ENCODE measurements at places on chromosomes 6 and 20.

DNA sequence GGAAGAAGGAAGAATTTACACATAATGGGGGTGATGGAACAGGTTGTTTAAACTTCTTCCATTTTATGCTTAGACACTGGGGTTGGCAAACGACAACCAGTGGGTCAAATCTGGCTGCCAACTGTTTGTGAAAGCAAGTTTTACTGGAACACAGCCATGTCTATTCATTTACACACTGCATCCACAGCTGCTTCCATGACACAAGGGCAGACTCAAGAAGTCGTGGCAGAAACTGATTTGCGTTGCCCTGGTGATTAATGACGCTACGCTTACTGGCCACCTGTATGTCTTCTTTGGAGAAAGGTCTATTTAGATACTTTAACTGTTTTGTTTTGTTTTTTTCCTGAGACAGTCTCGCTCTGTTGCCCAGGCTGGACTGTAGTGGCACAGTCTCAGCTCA is 19.0 kb downstream of the CTCFL start:
- no peak for DNase-seq

- DNase-seq: no peak
Observed at GRCh38 chr20:36854348-36855240, 21.3 kb upstream of the TLDC2 start.

- no peak for DNase-seq
Observed at GRCh38 chr20:17807651-17808050, 107.9 kb downstream of the BANF2 start.

GRCh38 chr6:167660944-167661551 is 165.7 kb upstream of the AFDN start:
- no peak for DNase-seq

GRCh38 chr6:46138281-46138680 is 8.5 kb downstream of the ENPP4 start:
- no peak for DNase-seq

DNA sequence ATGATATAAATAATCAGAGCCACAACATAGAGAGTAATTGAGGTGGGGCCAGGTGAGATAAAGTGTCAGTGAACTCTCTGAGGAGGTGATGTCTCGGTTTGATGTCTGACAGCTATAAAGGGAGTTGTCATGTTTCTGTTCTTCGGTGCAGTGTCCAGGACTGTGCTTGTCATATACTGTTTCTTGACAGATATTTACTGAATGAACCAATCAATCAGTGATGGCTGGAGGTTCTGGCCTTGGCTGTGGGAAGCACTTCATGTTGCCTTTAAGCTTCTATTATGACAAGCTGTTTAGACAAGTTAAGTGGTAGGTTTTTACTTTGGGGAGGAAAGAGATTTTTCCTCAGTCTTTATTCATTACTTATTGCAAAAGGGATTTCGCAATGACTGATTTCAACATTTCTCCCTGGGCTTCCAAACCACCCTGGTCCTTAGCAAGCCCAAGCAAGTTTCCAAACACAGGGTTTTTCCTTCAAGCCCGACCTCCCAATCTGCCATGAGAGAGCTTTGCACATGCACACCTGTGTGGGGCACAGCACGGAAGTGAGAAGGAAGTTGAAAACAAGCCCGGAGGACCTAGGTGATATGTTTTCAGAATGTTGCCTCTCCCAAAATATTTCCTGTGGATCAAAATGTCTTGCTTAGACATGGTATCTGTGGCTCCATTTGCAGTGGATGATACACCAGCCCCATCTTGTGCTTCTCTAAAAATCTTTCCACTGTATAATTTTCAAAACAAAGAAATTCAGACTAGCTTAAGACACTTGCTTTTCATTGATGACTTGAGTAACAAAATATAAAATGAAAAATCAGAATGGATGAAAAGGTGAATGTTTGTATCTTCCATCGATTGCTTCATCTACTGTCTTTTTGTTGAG is 567.3 kb upstream of the BTBD3 start:
- DNase-seq: no peak

- DNase-seq: peak; percentile 53
Observed at GRCh38 chr6:30013291-30013922, 47.7 kb upstream of the POLR1H start.

- no peak for DNase-seq
Observed at GRCh38 chr6:19158586-19158985, 678.6 kb upstream of the ID4 start.

DNA sequence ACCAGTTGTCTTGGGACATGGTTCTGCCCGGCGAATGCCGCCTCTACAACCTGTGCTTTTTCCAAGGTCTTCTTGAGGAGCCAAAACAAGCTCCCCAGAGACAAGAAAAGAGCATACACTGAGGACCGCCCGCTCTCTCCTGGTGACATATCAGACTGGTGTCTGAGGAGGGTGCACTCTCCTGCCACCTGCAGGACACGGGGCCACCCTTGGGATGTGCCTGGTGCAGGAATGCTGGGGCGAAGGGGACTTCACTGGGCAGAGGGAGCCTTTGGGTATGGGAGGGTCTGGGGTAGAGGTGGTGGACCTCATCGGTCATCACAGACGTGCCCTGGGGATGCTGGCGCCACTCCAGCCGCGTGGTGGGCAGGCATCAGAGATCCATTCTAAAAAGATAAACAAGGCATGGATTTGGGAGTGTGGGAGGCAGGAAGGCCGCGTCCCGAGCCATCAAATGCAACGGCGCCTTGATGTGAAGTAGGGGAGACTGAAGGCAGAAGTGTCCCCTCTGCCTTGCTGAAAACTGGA is 163.3 kb downstream of the CD83 start:
- peak; percentile 24 for DNase-seq

- no peak for DNase-seq
Observed at GRCh38 chr6:50927800-50928199, 109.1 kb downstream of the TFAP2B start.

- no peak for DNase-seq
Observed at GRCh38 chr6:168827586-168827871, 386.5 kb downstream of the SMOC2 start.

DNA sequence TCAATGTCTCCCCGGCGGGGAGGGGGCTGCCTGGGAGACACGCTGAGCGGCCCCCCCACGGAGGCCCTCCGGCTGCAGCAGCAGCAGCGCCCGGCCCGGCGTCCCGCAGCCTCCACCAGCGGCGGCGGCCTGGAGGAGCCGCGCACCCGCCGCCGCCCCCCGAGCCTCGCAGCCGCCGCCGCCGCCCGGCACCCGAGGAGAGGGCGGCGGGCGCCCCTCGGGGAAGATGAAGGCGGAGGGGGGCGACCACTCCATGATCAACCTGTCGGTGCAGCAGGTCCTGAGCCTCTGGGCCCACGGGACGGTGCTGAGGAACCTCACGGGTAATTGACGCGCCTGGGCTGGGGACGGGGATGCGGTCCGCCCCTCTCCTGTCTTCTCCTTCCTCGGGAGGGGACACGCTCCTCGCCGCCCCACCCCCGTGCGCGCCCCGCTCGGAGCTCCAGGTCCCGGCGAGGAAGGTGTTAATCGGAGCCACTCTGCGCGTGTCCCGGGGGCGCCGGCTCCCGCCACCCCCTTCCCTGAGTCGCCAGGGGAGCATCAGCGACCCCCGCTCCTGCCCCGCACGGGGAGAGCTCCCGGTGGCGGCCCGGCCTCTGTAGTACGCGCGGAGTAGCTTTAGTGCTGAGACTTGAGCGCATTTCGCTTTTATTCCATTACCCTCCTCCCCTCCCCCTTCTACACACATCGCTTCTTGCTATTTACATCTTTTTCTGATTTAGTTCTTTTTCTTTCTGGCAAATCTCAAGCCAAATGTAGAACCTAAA is 686 bp downstream of the TMEM170B start:
- DNase-seq: no peak

DNA sequence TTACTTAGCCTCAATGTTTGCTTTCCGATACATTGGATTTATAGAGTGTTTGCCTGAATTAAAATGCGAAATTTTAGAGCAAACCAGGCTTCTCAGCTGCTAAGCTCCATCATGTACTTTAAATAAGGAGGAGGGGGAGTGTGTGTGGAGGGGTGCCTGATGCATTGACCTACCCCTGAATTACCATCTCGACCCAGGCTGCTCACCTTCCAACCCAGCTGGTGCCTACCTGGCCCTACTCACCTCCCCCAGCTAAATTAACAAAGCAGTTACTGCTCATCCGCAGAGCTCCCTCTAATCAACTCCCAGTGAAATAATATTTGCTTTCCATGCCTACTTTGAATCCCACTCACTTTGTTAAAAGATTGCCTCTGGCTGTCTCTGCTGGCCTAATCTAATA is 544.5 kb downstream of the MAFB start:
- DNase-seq: no peak

DNA sequence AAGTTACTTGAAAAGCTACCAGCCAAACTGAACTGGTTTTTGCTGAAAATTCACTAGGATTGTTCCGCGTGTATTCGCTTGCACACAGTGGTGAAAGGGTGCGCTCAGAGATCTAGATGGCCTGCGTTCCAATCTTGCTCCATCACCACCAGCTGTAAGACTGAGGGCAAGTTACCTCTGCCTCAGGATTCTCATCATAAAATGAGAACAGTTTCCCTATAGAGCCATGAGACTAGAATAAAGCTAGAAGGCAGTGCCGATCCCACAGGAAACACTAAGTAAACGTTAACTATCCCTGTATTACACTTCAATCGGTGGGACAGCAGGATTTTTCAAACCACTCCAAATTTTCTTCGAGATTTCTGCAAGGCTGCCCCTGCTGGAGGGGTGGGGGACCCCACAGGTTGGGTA is 838 bp downstream of the AHCY start:
- DNase-seq: no peak

- no peak for DNase-seq
Observed at GRCh38 chr6:44869321-44869897, 458.7 kb upstream of the RUNX2 start.

- DNase-seq: no peak
Observed at GRCh38 chr20:24984961-24985640, 7.5 kb downstream of the APMAP start.

- no peak for DNase-seq
Observed at GRCh38 chr6:16670183-16670582, 91.1 kb downstream of the ATXN1 start.

- no peak for DNase-seq
Observed at GRCh38 chr6:56953597-56954402, 1.1 kb upstream of the BEND6 start.

DNA sequence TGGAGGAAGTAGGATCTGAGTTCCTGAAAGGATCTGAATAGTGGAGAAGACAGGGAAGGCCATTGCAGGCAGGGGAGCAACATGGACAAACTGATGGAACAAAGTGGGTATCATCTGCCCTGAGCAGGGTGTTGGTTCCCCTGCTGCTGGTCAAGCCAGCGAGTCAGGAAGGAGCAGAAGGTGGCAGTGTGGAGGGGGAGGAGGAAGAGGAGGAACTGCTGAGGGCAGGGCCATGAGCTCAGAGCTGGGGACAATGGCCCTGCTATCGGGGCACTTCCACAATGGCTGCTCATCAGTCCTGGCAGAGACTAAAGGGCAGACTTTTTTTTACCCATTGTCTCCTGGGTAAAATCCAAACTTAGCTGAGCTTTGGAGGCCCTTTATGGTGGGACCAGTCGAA is 13.6 kb downstream of the CNBD2 start:
- no peak for DNase-seq

GRCh38 chr6:22600059-22600458 is 30.7 kb downstream of the HDGFL1 start:
- DNase-seq: no peak

DNA sequence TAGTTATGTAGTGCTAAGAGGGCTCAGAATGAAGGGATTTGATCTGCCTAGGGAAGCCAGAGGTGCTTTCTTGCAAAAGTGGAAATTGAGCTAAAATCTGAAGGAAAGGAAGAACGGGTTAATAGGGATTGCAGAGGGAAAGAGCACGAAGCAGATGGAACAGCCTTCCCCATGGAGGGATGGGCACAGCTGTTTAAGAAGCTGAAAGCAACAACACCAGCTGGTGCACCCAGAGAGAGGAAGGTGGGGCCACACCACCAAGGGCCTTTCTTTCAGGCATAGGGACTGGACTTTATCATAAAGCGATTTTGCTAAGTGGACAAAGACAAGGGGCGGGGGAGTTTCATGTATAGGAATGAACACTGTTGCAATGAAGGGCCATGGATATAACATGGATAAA is 65.8 kb upstream of the SNRPB2 start:
- DNase-seq: no peak

GRCh38 chr6:79570129-79571029 is 33.1 kb upstream of the LCA5 start:
- peak; percentile 50 for DNase-seq

GRCh38 chr20:38181207-38181801 is 16.2 kb upstream of the TGM2 start:
- DNase-seq: no peak

- DNase-seq: no peak
Observed at GRCh38 chr20:1242530-1242929, 16.7 kb downstream of the RAD21L1 start.

DNA sequence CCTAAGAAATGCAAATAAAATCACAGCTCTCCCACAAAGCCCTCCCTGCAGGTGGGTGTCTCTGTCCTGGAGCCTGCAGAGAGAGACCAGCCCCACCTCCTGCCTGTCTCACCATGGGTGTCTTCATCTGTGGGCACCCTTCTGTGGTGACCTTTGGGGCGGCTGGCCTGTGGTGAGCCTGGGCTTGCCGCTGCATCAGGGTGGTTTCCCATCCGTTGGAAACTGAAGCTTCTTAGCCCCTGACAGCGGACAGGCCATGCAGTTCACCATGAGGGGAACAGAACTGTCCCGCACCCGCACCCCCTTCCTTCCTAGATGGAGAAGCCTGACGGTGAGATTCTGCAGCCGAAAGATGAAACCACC is 42.3 kb upstream of the FRMD1 start:
- no peak for DNase-seq

DNA sequence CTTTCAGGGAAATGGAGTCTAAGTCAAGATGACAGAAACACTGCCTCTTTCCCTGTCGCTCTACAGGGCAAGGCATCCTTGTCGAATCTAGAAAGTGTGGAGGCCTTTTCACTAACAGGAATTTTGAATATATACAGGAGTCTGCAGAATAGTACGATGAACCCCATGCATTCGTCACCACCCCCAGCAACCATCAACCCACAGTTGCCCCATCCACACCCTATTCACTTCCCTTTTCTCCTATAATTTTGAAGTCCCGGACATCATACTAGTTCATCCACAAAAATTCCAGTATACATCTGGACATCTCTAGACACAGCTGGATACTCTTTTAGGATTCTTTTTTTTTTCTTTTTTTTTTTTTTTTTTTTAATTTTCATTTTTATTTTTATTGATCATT is 80.7 kb upstream of the RIN2 start:
- DNase-seq: no peak

DNA sequence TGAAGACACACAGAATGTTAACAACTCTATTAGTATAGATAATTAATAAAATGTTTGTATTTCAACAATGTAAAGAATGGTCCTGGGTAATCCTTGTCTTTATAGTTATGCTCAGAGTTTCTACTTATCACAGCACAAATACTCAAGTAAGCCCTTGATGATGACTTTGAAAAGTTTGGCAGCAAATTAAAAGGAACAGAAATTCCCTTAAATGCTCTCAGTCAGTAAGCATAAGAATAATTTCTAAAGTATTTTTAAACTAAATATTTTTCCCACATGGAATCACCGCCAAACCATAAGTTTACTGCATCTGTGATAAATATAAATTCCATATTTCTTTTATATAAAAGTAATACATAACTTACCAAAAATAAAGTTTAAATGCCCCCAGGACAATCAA is 96.1 kb downstream of the COL12A1 start:
- DNase-seq: no peak

- no peak for DNase-seq
Observed at GRCh38 chr20:63066506-63067265, 59.9 kb upstream of the BHLHE23 start.

- no peak for DNase-seq
Observed at GRCh38 chr6:25360621-25361020, 81.4 kb downstream of the CARMIL1 start.

GRCh38 chr20:38725931-38726803 is 1.9 kb downstream of the SLC32A1 start:
- no peak for DNase-seq
